ENCODE measurements at places on chromosomes 13 and 19.

DNA sequence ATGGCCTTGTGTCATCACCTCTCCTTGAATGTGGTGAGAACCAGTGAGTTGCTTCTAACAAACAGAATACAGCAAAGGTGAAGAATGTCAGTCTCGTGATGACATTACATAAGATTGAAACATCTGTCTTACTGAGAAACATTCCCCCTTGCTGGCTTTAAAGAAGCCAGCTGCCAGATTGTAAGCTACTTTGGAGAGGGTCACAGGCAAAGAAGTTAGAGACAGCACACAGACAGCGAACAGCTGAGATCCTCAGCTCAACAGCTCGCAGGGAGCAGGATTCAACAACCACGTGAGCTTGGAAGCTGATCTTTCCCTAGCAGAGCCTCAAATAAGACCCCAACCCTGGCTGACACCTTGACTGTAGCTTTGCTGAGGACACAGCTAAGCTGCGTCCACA is 367.9 kb downstream of the LIG4 start:
- DNase-seq: no peak

DNA sequence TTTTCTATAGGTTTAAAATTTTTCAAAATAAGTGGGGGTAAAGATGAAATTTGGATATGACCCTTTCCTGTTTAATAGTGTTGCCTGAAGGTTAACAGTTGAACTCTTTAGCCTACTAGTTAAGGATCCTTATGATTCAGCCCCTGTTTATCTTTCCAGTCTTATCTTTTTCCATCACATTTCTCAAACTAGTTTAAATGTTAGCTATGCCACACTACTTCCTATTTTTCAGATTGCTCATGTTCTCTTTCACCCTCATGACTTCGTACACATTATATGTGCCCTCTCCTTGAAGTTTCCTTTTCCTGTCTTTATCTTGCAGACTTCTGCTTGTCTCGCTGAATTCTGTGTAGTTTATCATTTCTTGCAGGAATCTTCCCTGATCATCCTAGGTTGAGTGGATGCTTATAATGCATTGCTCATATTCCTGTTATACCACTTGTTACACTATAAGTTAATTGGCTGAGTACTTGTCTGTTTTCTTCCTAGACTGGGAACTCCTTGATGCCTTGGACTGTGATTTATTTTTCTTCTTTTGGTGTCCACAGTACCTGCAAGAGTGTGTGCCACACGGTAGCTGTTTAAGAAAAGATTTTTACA is 86.7 kb downstream of the FNDC3A start:
- DNase-seq: no peak

GRCh38 chr13:100625447-100625846 is 36.9 kb upstream of the GGACT start:
- no peak for DNase-seq

DNA sequence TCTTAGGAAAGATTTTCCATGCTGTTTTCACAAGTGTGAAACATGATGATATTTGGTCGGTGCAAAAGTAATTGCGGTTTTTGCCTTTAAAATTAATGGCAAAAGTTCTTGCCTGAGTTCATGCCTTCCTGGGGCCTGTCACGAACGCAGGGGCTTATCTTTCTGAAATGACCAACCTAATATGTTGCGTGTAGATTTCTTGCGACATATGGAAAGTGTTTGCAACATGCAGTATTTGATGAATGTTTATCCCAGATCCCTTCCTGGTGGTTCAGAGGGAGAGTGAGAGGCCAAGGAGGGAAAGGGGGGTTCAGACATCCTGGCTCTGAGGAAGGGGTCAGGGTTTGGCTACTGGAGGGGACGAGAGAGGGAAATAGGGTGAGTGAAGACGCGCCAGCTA is 72.0 kb downstream of the TEX29 start:
- no peak for DNase-seq

GRCh38 chr19:8696993-8697392 is 1.6 kb downstream of the ACTL9 start:
- DNase-seq: no peak

All from stimulated activated CD8-positive, alpha-beta memory T cell treated with anti-CD3 and anti-CD28 coated beads, Interleukin-7, amount 100 ng/mL, for 1 hour (primary cell).